Cerebellar nuclear complex (tissue), 1 donor: ENCODE measurements at places on chromosomes 2 and 18.

GRCh38 chr2:68798569-68798968 is 64.0 kb downstream of the ARHGAP25 start:
- DNase-seq: no peak

- DNase-seq: no peak
Observed at GRCh38 chr18:49189772-49190171, 239.0 kb upstream of the SMAD7 start.

- no peak for DNase-seq
Observed at GRCh38 chr2:197461057-197461456, 7.7 kb downstream of the COQ10B start.

DNA sequence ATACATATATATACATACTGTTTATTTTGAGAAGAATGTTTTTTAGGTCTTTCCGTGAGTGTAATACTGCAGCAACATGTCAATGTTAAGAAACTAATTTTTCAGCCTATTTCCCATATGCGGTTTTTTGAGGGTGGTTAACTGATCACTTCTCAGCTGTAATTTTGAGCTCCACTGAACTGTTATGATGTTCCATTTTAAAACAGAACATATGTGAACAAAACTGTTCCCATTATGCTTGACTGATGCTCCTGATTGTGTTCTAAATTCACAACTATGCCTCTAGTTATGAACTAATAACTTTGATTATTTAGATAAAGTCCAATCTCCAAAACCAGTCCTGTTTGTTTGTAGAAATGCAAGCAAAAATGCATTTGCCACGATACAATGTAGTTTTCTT is 511.2 kb upstream of the FSIP2 start:
- no peak for DNase-seq

DNA sequence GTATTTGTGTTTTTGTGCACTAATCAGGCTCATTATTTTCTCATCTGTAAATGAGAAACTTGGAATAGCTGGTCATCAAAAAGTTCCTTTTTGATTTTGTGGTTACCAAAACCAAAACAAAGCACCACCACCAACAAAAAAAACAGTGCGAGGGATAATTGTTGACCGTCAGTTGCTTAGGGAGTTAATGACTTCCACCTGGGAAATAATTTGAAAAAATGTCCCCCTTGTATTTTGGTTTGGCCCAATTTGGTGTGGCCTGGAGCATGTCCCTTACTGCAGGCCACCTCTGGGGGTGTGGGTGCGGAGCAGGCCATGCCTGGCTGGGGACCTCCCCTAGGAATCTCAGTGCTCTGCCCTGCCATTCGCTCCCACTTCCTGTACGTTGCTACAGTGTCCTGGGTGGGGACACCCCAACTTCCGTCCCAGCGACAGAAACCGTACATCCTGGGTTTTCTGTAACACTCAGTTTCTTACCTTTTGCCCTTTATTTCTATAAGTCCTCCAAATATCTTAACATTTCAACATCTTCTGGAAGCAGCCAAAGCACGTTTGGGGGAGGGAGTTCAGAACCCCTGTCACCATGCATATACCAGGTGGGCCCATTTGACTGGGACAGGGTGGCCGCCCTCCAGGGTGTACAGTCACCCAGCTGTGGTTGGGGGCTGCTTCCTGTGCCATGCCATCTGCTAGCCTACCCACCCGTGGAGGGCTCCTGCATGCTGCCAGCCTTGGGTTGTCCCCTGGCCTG is 31.3 kb downstream of the NCK2 start:
- DNase-seq: no peak

DNA sequence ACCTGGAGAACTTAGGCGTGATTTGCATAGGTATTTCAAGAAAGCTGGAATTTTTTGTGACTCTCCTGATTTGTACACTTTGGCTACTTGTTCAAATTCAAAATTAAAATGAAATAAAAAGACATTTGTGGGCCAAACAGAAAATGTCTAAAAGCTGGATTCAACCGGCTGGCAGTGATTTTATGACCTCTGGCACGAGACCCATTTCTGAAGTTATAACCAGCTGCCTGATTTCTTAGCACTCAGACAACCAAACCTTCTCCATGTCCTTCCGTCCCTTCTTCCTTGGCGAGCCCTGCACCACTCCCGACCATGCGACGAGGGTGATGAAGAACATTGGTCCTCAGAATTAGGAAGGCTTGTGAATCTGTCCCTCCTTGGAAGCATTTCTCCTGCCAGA is 19.7 kb downstream of the PKDCC start:
- no peak for DNase-seq

DNA sequence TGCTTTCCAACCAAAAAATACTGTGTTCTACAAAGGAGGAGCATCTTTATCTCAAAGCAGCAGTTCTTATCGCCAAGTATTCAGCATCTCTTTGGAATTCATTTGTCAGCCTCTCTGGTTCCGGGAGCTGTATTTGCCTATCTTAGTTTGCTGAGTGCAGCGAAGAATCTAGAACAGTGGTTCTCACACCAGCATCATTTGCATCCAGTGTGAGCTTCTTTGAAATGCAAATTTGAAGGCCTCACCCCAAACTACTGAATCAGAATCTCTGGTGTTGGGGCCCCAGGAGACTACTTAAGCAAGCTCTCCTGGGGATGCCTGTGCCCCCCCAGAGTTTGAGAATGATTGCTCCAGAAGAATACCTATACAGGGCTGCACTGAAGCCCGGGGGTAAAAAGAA is 1.5 kb upstream of the PTPN2 start:
- DNase-seq: no peak

DNA sequence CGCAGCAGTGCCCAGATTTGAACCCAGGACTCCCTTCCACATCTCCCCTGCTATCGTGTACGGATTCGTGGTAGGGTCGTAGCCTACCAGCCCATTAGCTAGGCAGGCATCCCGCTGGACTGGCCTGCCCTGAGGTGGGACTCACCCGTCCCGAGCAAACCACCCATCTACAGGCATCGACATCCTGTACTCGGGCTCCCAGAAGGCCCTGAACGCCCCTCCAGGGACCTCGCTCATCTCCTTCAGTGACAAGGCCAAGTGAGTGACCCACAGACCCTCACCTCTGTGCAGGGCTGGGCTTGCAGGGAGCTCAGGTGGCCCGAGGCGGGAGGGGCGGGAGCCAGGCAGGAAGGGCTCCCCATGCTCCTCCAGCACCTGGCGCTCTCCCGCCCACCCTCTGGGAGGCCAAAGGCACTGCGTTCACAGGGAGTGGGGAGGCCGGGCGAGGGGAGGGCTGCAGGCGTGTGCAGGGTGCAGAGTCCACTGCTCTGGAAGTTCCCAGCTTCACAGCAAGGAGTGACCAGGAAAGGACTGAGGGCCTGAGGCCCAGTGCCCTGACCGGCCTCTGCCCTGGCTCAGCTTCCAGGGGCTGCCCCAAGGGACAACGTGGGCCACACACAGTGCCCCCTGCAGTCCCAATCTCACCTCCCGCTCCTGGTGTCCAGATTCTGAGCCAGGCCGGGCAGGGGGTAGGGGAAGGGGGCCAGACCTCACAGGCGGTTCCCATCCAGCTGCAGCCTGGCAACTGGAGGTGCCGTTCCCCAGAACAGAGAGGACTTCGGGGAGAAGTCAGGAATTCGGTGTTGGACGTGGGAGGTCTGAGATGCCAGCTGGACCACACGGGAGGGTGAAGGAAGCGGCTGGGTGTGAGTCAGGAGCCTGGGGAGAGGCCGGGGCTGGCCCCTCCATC is 5.4 kb downstream of the AGXT start:
- no peak for DNase-seq

DNA sequence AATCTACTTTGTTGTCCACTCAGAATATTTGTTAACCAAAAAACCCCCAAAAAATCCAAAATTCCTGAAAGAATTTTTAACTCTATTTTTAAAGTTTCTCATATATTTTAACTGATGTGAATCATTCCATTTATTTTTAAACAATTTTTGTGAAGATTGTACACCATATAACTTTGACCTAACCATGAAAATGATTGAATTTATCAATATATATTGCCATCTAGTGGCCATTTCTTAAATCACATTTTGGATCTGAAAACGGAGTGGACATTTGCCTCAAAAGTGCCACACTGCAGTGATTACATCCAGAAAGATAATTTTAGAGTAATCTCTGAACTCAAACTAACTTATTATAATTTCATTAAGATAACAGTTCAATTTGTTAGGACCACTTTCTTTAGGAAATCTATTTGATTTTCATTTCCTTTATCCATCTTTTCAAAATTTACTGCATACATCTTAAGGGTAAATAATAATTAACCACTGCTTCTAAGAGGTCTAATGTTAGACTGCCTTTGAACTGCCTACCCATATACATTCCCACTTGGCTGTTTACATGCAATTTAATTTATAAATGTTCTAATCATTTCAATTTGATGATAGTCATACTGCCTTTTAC is 71.1 kb downstream of the DSC3 start:
- DNase-seq: no peak

GRCh38 chr2:166891727-166892126 is 3.4 kb downstream of the XIRP2 start:
- no peak for DNase-seq

GRCh38 chr2:23078784-23079434 is 306.1 kb upstream of the KLHL29 start:
- DNase-seq: no peak

GRCh38 chr2:201909348-201909747 is 103.0 kb downstream of the CDK15 start:
- DNase-seq: no peak

DNA sequence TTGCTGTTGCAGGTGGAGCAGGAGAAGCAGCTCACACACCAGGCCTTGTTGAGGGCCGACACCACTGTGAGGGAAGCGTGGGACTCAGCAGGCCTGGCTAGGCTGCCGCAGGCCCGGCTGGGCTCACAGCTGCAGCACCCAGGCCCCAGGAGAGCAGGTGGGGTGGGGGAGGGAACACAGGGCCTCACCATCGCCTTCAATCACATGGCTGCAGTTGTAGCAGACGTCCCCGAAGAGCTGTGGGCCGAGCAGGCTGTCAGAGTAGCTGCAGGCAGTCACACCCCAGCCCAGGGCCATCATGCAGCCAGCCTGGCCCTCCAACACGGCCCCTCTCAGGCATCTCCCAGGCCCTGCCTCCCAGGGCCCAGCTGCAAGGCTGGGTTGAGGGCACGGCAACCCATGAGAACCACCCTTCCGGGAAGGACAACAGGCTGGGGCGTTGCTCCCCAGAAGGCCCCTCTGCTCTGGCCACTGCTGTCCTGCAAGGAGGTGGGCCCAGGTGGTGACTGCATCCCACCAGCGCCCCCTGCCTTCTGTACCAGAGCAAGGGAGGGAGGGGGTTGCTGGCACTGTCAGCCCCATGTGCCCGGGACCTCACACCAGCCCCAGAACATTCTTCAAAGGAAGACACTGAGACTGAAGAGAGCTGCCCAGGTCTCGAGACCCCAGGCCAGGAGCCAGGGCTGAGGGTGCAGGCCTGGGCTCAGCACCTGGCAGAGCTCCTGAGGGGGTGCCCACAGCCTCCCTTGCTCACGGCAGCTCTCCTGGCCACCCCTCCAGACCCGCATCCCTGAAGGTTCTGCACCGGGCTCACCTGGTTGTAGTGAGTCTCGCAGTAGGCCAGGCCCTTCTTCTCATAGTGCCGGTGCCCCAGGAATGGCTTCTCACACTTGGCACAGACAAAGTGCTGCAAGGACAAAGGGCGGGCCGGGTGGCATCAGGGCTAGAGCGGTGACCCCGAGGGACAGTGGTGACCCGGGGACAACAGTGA is 5.6 kb upstream of the GPR17 start:
- no peak for DNase-seq

DNA sequence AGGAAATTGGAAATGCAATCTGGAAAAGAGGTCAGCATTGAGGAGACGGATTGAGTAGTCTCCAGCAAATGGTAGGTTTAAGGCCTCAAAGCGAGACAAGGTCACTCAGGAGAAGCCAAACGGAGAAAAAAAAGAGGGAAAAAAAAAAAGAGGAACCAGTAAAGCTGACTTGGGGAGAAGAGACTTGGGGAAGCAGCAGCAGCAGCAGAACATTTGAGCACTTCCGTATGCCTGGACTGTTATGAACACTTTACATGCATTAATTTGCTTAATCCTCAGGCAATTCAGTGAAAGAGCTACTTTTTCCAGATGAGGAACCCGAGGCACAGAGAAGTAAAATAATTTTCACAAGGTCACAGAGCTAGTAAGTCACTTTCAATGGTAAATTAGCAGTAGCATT is 81.3 kb downstream of the OSBPL6 start:
- DNase-seq: no peak

- no peak for DNase-seq
Observed at GRCh38 chr18:44386401-44386800, 294.3 kb upstream of the SETBP1 start.

DNA sequence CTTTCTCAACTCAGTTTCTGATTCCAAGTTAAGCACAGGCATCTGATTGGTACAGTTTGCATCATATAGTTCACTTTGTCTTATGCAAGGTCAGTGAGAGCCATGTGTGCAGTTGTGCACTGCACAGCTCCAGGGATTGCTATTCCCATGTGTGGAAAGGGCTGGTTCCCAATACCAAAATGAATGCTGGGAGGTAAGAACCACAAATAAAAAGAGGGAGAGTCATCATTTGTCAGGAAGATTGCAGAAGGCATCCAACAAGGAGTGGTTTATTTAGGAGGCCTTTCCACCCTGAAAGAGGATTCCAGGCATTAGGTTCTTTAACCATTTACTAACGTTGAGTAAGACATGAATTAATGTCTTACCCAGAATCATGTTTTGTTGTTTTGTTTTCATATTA is 141.2 kb upstream of the ST6GAL2 start:
- DNase-seq: no peak

DNA sequence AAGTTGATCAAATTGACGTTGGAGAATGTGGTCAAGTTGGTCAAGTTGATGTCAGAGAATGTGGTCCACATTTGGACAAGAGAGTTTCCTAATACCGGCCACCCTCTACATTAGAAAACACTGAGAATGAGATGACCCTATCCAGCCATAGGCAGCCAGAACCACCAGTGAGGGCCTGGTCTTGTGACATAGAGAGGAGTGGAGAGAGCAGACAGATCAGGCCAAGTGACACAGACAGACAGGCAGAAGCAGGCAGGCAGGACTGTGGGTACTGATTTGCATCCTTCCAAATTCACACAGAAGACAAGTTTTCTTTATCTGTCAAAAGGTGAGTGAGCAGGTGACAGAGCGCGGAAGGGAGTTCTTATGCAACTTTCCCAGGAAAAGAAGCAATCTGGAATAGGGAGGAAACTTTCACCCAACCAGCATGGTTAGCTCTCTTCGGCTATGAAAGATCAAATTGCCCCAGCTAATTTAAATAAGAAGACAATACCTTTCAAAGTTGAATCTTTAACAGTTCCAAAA is 109.1 kb upstream of the PID1 start:
- DNase-seq: no peak

DNA sequence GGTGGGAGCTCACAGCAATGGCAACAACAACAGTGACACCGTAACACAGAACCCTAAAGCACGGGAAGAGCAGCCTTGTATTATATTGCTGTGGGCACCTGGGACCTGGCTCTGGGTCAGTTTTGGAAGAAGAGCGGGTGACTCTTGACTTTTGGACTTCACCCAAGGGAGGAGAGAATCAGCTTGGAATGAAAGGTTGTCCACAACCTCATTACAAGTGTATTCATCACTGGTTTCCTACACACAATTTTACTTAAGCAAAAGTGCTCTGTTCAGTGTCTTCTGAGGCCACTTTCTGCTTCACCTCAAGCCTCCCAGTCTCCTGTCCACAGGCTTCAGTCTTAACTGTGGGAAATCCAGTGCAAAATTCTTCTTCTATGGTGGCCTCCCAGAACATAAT is 263.8 kb downstream of the KCNE4 start:
- no peak for DNase-seq
